NCI-H1092 (cell line): ENCODE measurements at places on chromosomes 2 and 18.

- DNase-seq, result no peak
These were observed 84.5 kb upstream of the ITGA4 start for GRCh38 chr2:181372646-181373040.

DNA sequence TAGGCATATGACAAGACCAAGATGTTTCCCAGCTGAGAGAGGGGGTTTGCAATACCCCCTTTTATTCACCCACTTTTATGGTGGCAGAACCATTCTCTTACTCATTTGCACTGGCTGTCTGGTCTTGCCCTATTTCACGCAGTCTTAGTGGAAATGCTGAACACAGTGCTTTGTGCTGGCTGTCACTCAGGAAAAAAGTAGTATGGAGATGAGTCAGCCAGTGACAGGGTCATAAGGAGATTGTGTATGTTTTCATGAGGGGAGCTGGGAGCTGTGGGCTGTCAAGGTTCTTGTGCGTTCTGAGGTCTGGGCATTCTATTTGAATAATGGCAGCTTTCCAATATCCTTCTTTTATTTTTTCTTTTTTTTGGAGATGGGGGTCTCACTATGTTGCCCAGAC lies 10.9 kb upstream of the CNRIP1 start:
- no peak for DNase-seq

DNA sequence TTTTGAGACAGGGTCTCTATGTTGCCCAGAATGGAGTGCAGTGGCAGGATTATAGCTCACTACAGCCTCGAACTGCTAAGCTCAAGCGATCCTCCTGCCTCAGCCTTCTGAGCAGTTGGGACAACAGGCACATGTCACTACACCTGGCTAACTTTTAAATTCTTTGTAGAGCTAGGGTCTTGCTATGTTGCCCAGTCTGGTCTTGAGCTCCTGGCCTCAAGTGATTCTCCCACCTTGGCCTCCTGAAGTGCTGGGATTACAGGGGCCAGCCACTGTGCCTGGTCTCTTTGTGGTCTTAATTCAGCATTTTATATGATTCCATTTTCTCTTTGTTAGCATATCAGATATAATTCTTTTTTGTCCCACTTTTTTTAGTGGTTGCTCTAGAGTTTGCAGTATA lies 34.1 kb downstream of the CEP192 start:
- DNase-seq, result no peak

DNA sequence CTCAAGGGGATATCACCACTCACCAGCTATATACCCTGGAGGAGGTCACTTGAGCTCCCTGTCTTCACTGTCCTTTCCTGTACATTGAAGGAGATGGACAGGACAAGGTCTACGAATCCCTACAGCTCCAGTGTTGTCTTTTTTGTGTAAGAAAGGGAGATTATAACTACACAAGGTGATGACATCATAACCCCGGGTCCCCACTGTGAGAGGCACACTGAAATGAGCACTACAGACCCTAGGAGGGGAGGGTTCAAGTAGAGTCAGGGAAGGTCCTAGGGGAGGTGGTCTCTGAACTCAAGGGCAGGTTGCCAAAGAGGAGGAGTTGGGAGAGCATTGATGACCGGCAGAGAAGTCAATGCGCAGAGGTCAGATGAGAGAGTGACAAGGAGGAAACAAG lies 108.3 kb upstream of the SLC14A2 start:
- no peak for DNase-seq

GRCh38 chr2:170747921-170748320 lies 22.3 kb upstream of the ERICH2 start:
- DNase-seq, result no peak

- no peak for DNase-seq
These were observed 332.9 kb upstream of the RBMS1 start for GRCh38 chr2:160826496-160826895.

GRCh38 chr2:11480859-11481258 lies 14.9 kb upstream of the E2F6 start:
- no peak for DNase-seq

GRCh38 chr2:26302846-26303245 lies 43.1 kb upstream of the SELENOI start:
- DNase-seq, result no peak

DNA sequence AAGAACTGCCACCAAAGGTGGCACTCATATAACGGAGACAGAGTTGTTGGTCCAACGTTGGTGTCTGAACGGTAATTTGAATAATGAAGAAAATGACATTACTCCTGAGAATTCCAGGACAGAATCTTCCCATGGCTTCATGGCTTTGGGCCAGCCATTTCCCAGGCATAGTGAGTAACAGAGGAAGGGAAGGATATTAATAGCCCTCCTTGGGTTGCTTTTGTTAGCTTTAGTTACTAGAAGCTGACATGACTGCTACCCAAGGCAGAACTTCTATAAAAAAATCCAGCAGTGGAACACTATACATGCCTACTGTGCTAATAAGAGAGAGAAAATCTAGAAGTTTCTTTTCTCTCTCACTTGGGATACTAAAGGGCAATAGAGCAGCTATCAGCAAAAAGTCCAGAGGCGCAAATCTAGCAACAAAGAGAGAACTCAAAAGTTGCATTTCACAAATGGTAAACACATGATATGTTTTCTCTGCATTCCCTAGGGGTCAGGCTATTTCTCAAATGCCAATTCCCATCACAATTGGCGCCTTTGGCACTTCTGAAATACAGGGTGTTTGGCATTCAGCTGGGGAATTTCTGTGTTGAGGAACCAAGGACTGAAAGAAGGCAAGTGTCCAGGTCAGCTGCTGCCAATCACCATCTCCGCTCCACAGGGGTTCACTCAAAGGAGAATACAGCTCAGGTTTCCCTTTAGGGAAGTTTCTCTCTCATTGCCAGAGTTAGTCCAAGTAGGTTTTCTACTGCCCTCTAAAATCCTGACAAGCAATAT lies 160.8 kb upstream of the KYNU start:
- DNase-seq, result no peak

GRCh38 chr2:47721296-47721695 lies 61.6 kb upstream of the MSH6 start:
- DNase-seq, result no peak

- DNase-seq, result no peak
These were observed 22.8 kb downstream of the CRACDL start for GRCh38 chr2:98912957-98913915.

DNA sequence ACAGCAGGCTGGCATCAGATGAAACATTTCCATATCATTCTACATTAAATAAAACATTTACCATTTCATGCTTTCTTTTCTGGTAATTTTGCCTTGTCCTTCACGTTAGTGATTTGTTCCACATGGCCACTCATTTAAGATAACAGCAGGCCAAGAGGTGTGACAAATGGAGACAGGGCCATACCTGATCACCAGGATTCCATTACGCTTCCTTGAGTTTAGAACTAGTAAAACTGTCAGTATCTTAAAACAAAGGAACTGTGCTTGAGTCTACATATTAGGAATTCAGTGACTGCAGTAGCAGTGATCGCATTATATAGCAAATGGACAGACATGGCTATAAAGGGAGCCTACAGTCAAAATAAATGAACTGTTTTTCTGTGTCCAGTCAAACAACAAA lies 155.1 kb upstream of the FSHR start:
- no peak for DNase-seq

DNA sequence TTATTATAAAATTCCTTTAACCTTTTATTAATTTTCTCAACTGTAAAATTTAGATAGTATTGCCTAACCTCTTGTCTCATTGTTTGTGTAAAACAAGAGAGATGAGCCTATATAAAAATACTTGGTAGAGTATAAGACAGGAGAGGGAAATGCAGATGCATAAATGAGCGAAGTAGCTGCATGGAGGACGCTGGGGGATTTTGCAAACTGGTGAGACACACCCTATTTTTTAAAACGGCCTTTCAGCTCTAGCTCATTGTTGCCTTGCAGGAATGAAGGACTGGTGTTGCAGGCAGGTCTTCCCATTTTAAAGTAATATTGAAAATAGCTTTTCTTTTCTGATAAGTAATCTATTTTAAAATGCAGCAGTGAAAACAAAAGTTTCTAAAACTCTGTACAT lies 435.3 kb upstream of the HNRNPA3 start:
- no peak for DNase-seq

DNA sequence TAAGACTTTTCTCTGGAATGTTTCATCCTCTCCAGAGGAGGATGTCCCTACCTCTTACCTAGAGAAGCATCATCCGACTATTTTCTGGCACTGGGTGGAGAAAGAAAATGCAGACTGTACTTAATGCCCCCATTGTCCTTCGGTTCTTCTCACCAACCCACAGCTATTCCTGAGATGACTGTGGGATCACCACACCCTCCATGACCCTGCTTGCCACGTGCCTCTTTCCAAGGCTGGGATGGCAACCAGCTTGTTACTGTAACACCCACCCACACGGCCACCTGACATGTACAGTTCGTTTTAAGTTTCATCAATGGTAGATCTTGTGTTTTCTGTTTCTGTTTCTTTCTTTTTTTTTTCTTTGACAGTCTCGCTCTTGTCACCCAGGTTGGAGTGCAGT lies 365.2 kb downstream of the FBXO15 start:
- DNase-seq, result no peak

- no peak for DNase-seq
These were observed 3.6 kb downstream of the GPC1 start for GRCh38 chr2:240438810-240439697.

DNA sequence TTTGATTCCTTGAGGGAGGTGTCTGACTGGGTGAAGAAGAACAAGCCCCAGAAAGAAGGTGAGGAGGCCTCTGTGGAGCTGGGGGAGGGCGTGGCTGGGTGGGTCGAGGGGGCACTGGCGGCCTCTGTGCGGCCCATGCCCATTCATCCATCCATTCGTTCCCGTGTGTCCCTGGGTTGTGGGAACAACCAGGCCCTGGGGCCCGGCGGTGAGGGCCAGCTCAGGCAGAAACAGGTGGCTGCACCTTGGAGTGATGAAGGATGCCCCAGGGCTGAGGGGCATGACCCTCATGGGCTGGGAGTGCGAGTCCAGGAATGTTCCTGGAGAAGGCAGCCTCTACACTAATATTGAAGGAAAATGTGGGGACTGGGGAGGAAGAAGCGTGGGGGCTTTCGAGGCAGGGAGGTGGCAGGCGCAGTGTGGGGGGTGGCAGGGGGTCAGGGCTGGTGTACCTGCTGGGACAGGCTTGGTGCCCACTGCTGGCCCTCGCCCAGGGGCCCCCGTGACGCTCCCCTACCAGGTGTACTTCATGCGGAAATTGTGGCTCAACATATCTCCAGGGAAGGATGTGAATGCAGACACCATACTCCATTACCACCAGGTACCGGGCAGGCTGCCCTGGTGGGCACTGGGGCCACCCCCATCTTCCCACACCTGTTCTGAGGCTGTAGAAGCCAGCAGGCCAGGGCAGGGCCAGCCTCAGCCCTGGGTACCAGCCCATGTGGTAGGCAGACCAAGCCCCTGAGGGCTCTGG lies 11.2 kb upstream of the GPR17 start:
- DNase-seq, result no peak

GRCh38 chr2:102235042-102235473 lies 48.2 kb downstream of the IL1RL2 start:
- no peak for DNase-seq

DNA sequence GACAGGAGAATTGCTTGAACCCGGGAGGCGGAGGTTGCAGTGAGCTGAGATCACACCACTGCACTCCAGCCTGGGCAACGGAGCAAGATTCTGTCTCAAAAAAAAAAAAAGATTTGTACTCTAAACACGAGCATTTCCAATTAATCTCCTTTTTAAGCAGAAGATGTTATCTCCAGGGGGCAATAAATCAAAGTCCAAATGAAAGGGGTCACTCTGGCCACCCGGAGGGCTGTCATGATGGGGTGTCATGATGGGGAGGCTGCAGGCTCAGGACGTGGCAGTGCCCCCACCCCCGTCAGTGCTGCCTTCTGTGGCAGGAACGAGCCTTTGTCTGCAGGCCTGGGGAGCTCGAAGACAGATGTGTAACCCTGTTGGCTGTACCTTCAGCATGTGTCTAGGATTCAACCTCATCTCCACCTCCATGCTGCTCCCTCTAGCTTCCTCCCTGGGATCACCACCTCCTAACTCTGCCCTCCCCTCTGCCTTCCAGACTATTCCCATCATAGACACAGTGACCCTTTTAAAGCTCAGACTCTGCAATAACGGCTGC lies 76.9 kb upstream of the YWHAQ start:
- no peak for DNase-seq

GRCh38 chr2:28684142-28684858 lies 67.3 kb upstream of the PPP1CB start:
- DNase-seq, result peak; percentile 42

DNA sequence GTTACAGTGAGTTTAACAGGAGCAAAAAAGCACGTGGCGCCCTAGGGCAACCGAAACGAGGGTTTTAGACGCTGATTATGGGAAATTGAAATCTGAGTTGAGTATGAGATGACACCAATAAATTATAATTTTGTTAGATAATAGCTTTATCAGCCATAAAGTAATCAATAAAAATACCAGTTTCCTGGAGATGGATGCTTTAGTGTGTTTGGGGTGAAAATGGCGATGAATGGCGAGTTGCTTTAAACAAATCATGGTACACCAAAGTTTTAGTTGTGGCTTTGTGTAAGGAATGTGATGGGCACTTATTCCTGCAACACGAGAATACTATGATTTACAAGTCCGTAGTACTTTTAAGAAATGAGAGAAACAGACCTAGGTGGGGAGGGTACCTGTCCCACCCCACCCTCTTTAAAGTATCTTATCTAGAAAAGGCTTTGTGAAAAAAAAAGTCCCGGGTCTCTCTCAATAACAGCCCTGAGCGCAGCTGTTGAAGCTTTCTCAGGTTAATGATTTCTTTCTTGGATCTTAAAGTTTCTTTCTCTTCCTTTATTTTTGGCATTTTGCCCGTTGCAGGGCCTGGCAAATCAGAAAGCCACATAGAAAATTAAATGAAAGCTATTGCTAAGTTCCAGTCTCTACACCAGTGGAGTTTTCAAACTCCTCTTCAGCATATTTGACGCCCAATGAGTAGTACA lies 1.5 kb upstream of the RRM2 start:
- DNase-seq, result no peak

DNA sequence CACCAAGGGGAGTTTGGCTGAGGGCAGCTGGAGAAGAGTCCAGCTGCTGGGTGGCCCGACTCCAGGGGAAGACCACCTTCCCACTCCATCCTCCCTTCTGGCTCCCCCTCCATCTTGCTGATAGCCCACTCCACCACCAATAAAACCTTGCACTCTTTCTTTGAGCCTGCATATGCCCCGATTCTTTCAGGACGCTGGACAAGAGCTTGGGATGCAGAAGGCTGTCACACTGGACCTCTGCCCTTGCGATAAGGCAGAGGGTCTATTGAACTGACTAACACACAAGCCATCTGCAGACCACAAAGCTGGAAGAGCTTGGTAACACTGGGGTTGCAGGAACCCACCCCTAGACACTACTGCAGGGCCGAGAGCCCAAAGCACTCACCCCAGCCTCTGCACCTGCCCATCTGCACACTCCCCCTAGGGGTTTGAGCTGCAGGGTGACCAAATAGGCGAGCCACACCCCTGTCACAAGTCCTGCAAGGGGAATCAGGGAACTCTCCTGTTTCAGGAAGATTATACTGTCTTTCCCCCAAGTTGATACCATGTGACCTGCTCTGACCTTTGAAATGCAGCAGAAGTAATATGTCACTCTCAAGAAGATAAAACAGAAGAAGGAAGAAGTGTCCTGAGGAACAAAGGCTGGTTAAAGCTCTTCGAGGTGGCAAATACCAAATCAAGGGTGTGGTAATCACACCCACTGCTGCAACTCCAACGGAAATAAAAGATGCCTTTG lies 70.5 kb downstream of the SMAD4 start:
- DNase-seq, result no peak

GRCh38 chr2:149023091-149023490 lies 15.4 kb upstream of the LYPD6B start:
- DNase-seq, result no peak

GRCh38 chr2:66531155-66531554 lies 96.2 kb downstream of the MEIS1 start:
- no peak for DNase-seq
